ENCODE measurements at places on chromosomes 5 and 9. TPM values are rescaled to one million over a fixed set of nuclear protein-coding genes. Genes with fewer than 3 reads are reported as not detected.

TMEM174 gene
- not detected for total RNA-seq

FBXO4 gene
- total RNA-seq: 15.1 TPM

ACOT12 gene
- not detected for total RNA-seq

DNA sequence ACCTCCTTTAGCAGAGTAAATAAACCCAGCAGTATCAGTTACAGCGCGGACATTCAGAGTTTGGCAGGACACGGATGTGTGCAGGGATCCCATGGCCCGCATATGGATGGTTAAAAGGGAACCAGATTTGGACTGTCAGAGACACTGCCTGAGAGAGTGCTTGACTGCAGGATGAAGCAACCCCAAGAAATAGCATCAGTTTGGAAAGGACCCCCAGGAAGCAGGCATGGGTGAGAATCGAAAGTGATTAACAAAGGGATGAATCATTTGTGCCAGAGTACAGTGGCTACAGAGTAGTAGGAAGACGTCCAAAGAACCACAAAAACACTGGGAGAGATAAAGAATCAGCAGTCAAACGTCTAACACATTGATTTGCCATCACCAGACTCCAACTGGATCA lies 5.5 kb downstream of the C7 start:
- no peak for DNase-seq

GRCh38 chr9:99005651-99006050 lies 61.9 kb downstream of the COL15A1 start:
- no peak for DNase-seq

DNA sequence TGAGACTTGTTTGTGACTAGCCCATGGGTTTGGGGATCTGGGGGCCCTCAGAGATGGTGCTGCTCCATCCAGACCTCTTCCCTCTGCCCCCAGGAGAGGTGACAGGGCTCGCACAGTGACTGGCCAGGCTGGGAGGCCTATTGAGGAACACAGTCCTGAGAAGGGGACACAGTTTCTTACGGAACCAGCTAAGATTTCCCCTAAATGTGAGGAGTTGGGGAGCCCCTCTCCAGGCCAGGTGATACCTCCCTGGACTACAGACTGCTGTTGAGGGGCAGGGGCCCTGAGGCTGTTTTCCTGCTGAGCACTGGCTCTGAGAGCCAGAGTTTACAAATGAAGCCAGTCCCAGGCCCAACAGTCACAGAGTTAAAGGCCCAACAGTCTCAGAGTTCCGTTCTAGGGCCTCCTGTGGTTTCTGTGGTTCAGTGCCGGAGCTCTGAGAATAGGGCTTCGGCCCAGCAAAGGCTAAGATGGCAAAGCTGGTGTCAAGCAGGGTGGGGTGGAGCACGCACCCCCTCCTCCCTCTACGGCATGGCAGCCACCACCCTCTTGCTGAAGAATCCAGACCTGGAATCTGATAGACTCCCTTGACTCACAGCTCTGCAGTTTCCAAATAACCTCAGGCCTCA lies 1.1 kb upstream of the SEMA4D start:
- DNase-seq: peak; percentile 62

- no peak for DNase-seq
Measured at GRCh38 chr5:60636644-60637043, 63.3 kb downstream of the DEPDC1B start.

GRCh38 chr5:41309275-41309674 lies 95.9 kb upstream of the C6 start:
- DNase-seq: no peak

DNA sequence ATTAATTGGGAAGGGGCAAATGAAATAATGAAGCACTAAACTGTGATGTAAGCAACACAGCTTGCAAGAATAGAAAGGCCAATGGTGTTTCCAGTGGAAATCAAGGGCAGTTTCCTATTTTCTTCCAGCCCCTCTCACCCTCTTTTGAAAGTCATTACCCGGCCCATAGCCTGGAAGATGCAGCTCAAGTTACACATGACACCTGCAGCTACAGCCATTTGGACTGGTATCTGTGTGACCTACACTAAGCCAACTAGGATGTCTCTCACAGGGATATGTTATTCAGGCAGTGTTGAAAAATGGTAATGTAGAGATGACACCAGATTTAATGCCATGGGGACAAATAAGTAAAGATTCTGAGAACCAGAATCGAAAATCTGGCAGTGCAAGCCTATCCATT lies 439.4 kb upstream of the ZNF462 start:
- DNase-seq: no peak

C9orf50 gene
- not detected for total RNA-seq

DNA sequence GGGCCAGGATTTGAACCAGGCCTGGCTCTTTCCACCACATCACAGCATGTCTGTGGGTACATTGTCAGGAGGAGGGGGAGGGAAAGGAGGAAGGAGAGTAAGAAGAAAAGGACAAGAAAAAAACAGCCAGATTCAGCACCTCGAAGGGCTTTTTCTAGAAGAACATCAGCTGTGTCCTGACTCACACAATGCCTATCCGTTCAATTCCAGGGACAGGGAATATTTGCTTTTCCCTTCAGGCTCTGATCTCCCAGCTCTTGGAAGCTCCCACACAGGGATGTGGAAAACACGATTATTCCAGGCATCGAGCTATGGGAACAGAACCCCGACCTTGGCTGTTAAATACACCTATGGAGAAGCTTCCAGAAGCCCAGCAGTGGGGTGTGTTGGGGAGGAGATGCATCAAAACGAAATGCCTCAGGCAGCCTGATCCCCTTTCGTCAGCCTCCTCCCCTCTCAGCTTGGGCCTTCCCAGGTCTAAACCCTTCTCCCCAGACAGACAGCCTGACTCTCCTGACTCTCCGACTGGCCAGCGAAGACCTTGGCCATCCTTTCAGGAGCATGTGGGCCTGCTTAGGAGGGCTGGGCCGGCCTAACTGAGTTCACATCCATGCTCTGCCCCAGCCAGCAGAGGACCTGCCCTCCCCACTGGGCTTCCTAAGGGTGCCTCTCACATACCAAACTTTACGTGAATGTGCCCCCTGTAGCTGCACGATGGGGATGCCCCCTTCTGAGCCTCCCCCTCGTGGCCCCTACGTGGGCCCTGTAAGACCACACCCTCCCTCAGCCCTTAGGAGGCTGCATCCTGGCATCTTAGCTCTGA lies 54.4 kb downstream of the NEURL1B start:
- no peak for DNase-seq

GRCh38 chr9:84296146-84296843 lies 44.3 kb downstream of the SLC28A3 start:
- DNase-seq: peak; percentile 15

GRCh38 chr5:96778409-96778808 lies 29.3 kb downstream of the ERAP1 start:
- DNase-seq: no peak

NTRK2 gene
- total RNA-seq: 0.12 TPM

DNA sequence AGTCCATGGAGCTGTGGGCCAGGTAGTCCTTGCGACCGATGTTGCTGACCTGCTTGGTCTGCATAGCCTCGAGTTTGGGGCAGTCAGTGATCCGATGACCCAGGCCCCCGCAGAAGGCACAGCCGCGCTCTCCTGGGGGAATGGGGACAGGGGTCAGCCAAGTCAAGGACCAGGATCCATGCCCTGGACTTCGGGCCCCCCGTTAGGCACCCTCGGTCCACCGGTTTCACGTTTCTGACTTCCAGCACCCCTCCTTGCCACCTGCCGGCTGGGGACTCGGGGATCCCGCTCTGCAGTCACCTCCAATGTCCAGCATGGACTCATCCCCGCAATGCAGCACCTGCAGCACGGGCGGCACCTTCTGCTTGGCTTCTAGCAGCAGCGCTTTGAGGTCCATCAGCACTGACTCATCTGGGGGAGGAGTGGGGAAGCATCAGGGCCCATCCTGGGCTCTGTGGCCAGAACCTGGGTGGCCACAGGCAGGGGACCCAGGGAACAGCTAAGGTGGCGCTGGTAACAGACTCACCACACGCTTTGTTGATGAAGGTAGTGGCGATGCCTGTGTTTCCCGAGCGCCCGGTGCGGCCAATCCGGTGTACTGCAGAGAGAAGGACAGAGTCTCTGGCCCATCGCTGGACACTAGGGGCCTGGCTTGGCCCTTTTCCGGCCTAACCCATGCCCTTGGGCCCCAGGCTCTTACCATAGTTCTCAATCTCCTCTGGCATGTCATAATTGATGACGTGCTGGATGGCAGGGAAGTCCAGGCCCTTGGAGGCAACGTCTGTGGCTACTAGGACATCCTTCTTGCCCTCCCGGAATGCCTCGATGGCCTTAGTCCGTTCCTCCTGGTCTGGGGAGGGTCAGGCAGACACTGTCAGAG lies 2.4 kb upstream of the DOK3 start:
- no peak for DNase-seq

C9orf43 gene
- total RNA-seq: 0.86 TPM

- DNase-seq: no peak
Measured at GRCh38 chr9:104911032-104911607, 16.8 kb downstream of the ABCA1 start.

CCL27 gene
- total RNA-seq: not detected

PDCD1LG2 gene
- 1.1 TPM for total RNA-seq

Measured in CD4-positive, alpha-beta memory T cell (primary cell).